ENCODE measurements at places on chromosomes 7 and 10. TPM values are rescaled to one million over a fixed set of nuclear protein-coding genes. Genes with fewer than 3 reads are reported as not detected.

GRCh38 chr7:130084037-130084875, 13.9 kb downstream of the KLHDC10 start:
- no peak for DNase-seq

DNA sequence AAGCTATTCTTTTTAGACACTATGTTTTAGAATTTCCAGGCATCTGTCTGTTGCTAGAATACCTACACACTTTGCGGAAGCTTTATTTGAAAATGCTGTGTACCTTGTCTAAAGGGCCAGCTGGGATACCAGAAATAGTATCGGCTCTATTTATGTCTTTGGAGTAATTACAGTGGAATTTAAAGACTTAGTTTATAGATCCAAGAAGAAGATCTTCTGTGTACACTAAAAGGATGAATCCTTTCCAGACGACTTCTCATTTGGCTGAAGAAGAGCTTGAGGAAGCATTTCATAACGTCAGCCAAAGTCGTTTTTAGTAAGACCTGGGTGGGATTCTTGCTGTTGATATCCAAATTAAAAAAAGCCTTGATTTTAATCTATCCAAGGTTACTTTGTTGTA, 365.9 kb downstream of the INHBA start:
- DNase-seq: no peak

DNA sequence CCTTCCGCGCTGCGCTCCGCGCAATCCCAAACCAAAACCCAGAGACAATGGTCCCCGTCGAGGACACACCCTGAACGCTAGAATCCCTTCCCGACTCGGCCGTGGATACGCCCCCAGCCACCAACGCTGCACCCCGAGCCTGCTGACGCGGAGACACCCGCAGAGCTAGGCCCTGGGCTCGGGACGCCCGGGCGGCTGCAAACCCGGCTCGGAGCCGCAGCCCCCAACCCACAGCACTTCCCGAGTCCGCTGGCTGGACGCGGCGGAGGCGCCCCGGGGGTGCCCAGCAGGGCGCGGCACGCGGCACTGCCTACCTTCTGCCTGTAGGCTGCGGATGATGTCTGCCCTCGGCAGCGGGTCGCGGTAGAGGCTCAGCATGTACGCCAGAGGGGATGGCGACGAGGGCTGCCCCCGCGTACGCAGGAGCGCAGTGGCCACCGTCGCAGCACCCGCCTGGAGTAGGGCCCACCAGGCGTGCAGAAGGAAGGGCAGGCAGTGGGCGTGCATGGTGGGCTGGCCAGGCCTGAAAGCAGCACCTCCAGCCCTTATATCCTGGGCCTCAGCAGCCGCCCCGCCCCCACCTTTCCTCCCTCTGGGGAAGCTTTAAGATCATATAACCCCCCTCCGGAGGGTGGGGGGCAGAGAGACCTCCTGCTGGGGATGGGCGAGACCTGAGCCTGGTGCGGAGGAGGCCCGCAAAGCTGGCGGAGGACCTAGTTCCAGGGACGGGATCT, at the start of gene NODAL:
TSS of gene NODAL (minus strand) at position 521 of the 734 bp plus-strand sequence. CDS start at position 507, 14 bp downstream.
- DNase-seq: no peak

DNA sequence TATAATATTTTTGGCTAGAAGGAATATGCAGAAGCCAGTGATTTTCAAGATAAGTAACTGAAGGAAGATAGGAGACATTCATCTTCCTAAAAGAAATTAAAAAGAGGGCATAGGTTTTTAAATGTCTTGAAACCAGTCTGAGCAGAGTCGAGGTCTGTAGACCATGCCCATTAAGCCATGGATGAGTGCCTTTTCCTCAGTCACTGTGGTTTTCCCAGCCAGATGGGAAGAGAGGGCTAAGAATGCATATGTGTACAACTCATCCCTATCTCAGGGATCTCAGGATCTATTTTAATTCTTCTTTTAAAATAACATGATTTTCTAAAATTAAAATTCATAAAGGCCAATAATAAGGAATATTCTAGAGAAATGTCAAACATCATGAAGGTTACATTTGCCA, 112.8 kb downstream of the PPP1R3A start:
- no peak for DNase-seq

- DNase-seq: no peak
These were observed 40.3 kb upstream of the CELF2 start for GRCh38 chr10:10977226-10977956.

GRCh38 chr10:44806950-44807349, 104.2 kb upstream of the TMEM72 start:
- DNase-seq: no peak

DNA sequence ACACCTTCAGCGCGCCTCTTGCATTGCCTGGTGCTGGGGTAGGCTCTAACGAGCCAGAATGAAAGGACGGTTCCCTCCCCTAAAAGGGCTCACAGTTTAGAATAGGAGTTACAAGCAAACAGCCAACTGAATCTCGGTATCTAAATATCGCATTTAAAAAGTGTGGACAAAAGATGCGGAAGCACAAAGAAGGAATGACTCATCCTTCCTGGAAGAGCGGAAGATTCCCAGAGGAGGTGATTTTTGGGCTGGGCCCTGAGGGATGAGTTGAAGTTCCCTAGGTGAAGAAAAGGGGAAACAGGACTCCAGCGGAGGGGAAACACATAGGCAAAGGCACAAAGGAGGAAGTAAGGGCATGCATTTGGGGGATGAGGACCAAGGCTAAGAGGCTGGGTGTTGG, 29.9 kb downstream of the SRRM3 start:
- DNase-seq: no peak

- DNase-seq: no peak
These were observed 72.7 kb downstream of the TMEM130 start for GRCh38 chr7:98797150-98797549.

GRCh38 chr7:151013733-151014497, 10.4 kb downstream of the ATG9B start:
- DNase-seq: peak; percentile 84

DNA sequence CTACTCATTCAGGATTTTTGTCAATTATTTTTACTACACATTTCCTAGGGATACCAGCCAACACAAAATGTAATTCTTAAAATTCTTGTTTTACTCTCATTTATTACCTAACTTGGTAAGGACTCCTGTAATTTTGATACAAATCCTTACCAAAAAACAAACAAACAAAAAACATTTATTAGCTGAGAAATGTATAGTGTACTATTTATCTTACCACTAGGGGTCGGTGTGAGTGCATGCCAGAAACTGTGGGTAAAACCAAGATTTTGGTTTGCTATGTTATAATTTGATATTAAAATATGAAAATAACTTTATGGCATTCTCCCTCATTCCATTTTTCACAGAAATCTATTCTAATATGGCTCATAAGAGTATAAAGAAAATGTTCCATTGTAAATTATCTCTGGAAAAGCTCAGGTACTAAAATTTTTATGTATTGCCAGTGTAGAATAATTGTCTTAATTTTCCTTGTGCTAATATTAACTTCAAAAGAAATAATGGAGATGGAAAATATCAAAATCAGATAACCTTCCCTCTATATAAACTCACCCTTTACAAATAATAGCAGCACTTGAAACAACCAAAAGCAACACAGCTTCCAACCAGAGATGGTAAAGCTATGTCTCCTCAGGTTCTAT, 290.8 kb upstream of the PCDH15 start:
- no peak for DNase-seq

DNA sequence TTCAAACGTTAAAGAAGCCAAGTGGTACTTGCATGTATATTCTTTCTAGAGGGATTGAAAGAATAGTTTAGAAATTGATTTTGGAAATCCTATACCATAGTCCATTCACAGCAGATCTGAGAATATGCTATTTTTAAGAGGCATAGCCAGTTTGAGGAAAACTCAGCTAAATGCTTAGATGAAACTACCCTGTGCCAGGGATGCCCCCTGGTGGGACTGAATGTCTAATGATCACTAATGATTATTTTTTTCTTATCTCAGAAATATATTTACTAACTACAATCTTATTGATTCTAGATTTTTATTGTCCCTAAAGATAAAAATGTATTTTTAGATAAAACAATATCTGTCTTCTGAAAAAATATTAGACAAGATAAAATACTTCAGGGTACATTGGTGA, 844.9 kb upstream of the PHF14 start:
- no peak for DNase-seq

- DNase-seq: peak; percentile 75
These were observed 1.4 kb upstream of the LCOR start for GRCh38 chr10:96830511-96831199.

- DNase-seq: no peak
These were observed 212.1 kb upstream of the PRSS58 start for GRCh38 chr7:142469696-142470543.

DNA sequence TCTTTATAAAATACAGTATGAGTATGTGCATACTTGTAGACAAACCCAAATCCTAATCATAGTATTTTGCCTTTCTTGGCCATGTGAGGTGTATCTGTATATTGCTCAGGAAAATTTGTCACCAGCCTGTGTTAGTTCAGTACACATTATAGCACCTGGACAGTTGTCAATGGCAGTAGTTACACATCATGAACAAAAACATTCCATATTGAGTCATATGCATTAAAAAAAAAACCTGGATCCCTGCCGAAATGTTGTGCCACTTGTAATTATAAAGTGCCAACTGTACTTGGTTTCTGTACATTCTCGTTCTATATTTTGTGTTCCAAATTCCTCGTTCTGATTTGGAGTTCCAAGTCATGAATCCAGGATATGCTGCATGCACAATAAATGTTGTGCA, 410.4 kb downstream of the INHBA start:
- DNase-seq: no peak

GRCh38 chr10:28317760-28318159, 14.9 kb upstream of the MPP7 start:
- DNase-seq: no peak

- DNase-seq: no peak
These were observed 803.6 kb downstream of the SORCS1 start for GRCh38 chr10:106360870-106361269.

Gene NPTX2
- total RNA-seq: 21.8 TPM

Gene SLIT1
- 0.68 TPM for total RNA-seq

Gene GJC3
- total RNA-seq: 0.33 TPM

Gene FAM221A
- total RNA-seq: 10.7 TPM

Gene GCK
- 1.8 TPM for total RNA-seq

Measured in sigmoid colon (tissue), 7 donors.